ENCODE measurements at places on chromosomes 7 and 10. TPM values are rescaled to one million over a fixed set of nuclear protein-coding genes. Genes with fewer than 3 reads are reported as not detected.

GRCh38 chr10:79316671-79317431 lies 30.4 kb upstream of the PPIF start:
- no peak for DNase-seq

GRCh38 chr10:58319599-58319998 lies 15.2 kb upstream of the UBE2D1 start:
- no peak for DNase-seq

DNA sequence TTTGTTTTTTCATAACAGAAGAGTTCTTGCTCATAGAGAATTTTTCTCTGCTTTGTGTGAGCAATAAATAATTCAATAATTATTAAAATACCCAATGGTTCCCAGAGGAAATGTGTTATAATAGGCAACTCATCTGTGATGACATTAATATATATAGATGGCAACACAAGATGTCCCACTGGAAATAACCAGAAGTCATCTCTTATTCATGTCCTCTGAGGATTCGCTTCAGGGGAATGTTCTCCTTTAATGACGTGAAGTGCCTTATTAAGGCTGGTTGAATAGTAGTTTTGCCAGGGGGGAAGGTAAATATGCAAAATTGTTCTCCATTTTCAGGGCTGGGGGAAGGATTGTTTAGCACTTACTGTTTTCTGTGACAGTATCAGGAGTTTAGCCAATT lies 3.1 kb downstream of the SLC39A12 start:
- no peak for DNase-seq

- no peak for DNase-seq
Observed at GRCh38 chr7:123639631-123640030, 16.0 kb upstream of the LMOD2 start.

Gene SUGCT
- total RNA-seq: 7.8 TPM

DNA sequence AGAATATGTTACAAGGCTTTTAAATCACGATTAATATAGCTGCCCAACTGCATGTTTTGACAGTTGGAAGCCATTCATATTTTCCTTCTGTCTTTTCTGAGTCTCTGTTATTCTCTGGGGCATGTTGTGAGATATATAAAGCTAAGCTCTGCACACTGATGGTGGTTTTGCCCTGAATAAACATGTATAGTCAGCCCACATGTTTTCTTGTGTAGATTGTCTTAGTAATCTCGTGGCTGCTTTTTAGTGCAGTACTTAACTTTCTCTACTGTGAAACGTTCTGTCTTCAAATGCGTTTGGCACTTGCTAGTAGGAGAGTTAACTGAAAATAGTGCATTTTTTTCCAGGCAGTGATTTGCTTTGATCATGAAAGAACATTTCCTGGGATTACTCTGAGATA lies 268.5 kb downstream of the DNAJB9 start:
- no peak for DNase-seq

DNA sequence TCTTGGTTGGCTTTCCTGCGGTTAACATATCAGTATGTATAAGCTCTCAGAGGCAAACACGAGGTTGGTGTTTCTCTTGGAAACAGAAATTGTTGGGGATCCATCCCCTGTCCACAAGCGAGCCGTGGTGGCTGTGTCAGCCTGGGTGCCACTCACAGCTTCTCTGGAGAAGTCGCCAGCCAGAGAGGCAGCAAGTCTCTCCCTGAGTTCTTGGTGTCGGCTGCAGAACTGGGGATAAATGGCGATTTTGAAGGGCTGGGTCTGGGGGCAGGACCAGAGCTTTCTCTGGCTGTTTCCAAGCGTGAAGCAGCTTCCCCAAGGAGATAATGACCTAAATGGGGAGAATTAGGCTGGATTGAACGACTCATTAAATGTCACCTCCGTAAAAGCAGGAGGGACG lies 335.3 kb downstream of the GLRX3 start:
- DNase-seq: no peak

Gene OR2A1
- not detected for total RNA-seq

DNA sequence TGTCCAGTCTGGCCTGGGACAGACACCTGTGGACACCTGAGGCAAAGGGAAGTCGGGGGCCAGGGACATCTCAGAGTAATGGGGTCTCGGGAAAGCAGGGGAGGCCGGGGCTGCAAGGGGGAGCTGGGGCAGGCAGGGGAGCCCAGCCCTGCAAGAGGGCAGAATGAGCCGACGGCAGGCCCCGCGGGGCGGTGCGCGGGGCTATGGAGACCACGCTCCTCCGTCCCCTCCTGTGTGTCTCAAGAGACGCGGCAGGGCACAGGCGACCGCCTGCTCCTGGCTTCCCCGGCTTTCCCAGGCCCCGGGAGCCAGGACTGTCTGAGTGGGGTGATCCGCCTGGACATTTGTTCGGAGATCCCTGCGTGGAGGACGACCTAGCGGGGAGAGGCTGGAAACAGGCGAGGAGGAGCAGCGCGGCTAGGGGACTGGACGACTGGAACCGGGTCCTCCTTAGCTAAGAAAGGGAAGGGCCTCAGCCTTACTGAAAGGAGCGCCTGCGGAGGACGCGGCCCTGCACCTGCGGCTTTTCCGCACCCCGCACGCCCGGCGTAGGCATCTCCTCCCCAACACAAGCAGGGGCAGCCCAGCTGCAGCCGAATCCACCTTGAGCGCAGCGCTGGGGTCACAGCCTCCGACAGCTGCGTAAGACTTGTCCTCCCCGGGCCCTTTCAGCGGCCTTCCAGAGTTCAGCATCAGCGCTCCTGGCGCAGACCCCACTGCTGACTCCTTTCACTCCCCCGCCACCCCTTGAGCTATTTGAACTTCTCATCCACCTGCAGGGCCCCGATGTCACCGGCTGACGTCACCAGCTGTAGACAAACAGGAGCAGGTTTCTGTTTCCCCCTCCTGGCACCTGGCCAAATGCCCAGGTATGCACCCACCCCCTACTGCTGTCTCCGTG lies 176.4 kb downstream of the ZNF248 start:
- DNase-seq: no peak

Gene SPDYE11
- not detected for total RNA-seq

DNA sequence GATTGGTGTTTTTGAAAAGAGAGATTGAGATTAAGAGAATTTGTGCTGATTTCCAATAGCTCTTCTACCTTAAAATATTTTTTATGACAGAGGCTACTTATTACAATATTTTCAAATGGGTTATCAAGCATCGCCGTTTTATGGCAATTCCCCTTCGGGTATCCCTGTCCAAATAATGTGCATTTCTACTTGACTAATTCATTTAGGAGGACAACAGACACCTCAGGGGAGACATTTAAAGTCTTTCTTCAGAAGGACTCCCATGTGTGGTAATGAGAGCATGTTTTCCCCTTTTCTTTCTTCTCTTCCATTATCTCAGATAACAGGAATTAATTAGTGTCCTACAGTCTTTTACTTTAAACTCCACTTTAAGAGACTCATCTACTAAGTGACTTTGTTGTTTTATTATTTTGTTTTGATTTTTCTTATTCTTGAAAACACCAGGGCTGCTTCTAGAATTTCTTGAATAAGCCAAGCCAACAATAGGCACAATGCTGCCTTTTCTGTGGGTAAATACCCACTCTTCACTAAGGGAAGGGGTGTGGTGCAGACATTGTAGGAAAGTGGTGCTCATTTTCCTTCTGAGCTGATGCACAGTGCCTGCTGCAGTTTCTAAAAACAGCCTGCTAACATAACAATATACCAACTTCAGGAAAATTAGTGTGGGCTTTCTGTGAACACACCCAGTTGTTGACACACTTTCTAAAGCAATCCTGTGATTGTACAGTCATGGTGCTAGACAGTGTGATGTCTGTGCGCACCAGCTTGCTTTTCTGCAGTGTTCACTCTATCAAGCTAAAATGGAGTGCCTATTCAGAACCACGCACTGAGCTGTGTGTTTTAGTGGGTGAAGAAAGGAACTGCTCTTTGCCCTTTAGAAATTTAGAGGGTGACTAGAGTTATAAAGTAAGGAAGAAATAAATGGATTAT lies 597.7 kb downstream of the NRG3 start:
- peak; percentile 33 for DNase-seq

DNA sequence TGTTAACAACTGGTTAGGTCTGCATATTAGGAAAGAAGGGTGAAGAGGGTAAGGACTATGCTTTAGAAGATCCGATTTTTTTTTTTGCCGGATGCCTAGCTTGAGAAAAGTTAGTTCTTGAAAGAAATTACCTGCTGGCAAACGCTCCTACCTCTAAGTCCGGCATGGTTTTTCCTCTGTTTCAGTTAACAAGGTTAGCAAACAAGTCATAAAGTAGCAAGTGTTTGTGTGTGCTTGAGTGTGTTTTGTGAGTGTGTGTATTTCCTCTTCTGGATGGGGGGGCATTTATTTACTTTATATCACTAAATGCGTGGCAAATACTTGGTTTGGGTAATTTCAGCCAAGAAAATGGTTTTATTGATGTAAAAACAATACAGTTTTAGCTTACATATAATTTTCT lies 195.6 kb downstream of the SUGCT start:
- no peak for DNase-seq

DNA sequence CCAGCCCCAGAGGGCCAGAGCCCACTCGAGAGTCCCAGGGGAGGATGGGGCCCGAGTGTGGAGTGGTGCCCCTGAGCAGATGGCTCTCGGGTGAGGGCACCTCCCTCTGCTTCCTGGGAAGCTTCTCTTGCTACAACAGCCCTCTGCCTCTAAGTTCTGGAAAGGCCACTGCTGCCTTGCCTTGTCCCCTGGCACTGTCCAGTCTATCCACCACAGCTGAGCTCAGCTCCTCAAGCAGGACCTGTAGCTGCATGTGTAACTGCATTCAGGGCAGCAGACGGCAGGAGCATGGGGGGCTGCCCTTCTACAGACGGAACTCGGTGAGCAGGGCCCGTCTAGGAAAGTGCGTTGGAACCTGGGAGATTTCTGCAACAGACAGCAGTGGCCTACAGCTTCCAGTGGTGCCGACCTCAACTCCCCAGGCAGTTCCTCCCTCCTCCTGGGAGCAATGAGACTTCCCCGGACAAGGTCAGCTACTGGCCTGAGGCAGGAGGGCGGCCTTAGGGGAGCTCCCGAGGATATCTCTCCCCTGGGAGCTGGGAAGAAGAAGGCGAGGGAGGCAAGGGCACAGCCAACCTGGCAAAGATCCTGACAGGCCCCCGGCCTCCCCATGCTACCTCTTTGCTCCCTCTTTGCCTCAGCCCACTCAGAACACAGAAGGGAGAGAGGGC lies 88.5 kb downstream of the DLG5 start:
- DNase-seq: no peak

DNA sequence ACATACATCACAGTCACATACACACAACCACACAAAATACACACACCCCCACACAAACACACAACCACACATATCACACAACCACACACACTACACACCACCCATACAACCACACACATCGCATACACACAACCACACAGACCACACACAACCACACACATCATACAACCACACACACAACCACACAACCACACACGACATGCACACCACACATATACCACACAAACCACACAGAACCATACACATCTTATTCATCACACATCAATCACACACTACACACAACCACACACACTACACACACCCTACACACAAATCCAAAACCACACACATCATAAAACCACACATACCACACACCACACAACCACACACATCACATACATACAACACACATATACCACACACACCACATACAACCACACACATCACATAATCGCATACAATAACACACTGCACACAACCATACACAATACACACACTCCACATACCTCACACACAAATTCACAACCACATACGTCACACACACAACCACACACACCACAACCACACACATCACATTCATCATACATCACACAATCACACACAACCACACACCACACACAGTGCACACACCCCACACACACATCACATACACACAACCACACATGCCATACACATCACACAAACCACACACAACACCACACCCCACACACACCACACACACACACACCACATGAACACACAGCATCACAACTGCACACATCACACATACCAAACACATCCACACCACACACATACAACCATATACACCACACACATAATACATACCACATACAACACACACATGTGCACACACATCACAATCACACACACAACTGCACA lies 30.4 kb downstream of the GPRIN2 start:
- no peak for DNase-seq

DNA sequence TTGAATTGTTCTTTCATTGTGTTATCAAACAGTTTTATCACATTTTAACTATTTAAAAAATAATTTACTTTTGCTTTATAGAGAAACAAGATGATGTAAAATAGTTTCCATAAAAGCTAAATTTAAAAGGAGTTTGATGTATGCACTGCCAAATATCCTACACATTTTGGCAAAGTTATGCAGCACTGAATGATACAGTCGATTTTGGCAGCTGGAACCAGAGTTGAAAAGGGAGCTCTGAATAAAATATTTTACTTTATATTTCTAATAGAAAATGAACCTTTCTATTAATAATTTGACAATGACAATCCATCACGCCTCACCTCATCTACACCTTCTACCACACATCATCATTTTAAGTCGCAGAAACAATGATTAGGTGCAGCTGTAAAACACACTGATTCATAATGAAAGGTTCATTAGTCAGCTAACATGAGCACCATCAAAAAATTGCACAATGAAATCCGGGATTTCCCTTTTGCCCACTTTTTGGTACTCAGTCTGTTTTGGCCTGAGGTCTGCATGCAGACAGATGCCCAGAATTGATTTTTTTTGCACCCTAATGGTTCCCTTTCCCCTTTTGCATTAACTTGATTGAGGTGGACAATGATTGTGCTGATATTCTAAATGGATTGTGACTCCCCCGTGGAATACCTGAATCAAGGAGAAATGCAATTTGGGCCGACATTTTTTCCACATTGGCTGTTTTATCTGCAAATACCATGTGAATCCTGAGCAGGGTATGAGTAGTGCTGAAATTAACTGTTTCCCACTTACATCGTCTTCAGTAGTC lies 105.8 kb downstream of the THSD7A start:
- DNase-seq: no peak

- no peak for DNase-seq
Observed at GRCh38 chr10:119546009-119546408, 3.5 kb upstream of the RGS10 start.

Gene PSD
- 0.09 TPM for total RNA-seq

Gene PSTK
- 18.1 TPM for total RNA-seq

- no peak for DNase-seq
Observed at GRCh38 chr10:17075533-17076359, 53.9 kb downstream of the CUBN start.

GRCh38 chr7:97064972-97065587 lies 40.4 kb upstream of the DLX5 start:
- DNase-seq: peak; percentile 72

DNA sequence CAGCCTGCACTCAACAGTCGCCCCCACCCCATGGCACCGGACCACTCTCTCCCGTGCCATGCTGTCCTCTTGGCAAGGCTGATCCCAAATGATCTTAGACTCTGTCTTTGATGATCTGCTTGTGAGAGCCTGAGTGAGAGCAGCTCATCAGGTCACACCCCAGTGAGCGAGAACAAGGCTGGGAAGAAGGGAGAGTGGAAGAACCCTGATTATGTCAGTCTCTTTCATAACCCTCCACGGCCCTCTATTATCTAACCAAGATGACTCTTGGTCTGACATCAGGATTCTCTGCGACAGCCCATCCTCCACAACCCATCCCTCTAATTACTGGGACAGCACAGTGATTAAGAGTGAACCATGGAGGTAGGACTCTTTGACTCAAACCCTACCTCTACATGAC lies 53.1 kb upstream of the C7orf33 start:
- DNase-seq: peak; percentile 12

Gene COL13A1
- total RNA-seq: 1.3 TPM

Gene OGDHL
- 0.56 TPM for total RNA-seq

Gene ANKRD30A
- total RNA-seq: not detected

GRCh38 chr10:32299354-32299980 lies 47.5 kb downstream of the EPC1 start:
- DNase-seq: no peak

GRCh38 chr10:115093286-115093775 lies at the start of gene ATRNL1:
Gene ATRNL1, plus strand, starts transcription at chr10:115093365. Its CDS starts 386 bp downstream, at chr10:115093751.
- DNase-seq: peak; percentile 76

GRCh38 chr7:7596176-7596575 lies 29.5 kb downstream of the MIOS start:
- no peak for DNase-seq

Gene PDE6C
- not detected for total RNA-seq
